ENCODE measurements at places on chromosomes 5 and 9.

GRCh38 chr5:178351221-178352034, 118.8 kb upstream of the PHYKPL start:
- no peak for DNase-seq

- DNase-seq: no peak
These were observed 5.9 kb downstream of the ABCA2 start for GRCh38 chr9:137021979-137022661.

GRCh38 chr9:70049672-70050271, 6.1 kb downstream of the MAMDC2 start:
- DNase-seq: no peak

- DNase-seq: no peak
These were observed 188.7 kb downstream of the HSPA4 start for GRCh38 chr5:133240425-133241091.

- no peak for DNase-seq
These were observed 89.7 kb downstream of the DAP start for GRCh38 chr5:10671041-10672008.

DNA sequence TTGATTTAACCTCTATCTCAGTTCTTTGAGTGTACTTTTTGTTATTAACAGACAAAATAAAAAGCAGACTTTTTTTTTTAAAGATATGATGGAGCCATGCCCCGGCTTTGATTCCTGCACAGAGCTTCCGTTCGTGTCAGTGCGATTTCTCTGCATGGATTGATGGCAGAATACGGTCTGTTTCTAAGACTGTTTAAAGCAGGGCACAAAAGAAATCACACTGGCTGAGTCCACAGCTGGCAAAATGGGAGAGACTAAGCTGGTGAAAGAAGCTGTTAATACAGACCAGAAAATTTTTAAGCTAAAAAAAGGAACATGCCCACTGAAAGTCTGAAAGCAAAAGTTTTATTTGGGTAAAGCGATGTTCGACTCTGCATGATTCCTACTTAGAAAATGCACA, 501.4 kb upstream of the WWC1 start:
- DNase-seq: no peak

DNA sequence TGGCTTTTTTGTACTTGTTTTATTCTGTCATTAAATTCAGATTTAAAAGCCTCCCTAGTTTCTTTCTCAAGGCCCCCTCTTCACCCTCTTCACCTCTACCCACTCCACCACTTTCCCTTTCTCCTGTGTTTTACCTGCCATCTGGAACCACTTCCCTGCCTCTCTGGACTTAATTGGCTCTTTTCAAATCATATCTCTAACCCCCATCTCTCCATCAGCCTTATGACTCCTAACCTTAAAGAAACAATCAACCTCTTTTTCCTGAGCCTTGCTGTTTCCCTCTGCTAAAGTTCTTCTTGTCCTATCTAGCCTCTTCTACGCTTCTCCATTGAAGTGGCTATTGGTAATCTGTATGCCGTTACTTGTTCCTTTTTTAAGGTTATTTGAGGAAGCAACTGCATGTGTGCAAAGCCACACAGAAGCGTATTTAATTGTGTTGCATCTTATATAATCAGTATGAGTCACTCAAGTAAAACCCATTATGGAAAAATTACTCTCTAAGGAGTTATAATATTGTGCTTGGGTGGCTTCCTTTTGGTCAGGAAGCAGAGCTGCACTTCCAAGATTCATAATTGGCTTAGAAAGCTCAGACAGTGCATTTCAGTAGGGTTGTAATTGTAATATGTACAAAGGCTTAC, 653.6 kb upstream of the ITGA1 start:
- no peak for DNase-seq

DNA sequence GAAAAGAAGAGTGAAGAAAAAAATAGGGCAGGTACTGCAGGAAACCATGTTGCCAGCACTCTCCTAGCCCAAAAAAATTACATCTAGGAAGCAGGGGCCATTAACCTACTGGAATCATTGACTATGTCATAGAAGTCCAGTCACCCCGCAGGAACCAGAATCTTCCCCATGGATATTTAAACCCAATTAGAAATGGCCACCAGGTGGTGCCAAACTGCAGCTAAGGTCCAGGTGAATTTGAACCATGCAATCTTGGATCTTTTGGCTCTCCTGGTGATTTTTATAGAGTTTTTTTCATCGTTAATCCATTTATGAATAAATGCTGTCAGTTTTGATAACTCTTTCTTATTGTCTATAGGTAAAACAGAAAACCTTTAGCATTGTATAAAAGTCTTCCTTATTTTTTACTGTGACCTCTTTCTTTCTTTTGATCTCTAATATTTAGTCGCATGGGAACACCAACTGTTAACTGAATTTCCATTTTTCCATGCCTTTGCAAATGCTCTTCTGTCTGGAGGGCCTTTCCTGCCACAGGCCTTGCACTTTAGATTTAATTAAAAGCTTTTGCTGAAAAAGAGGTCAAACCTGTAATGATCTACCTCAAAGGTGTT, 147.5 kb upstream of the FGF10 start:
- no peak for DNase-seq

GRCh38 chr9:7963026-7963425, 163.4 kb upstream of the DMAC1 start:
- no peak for DNase-seq

GRCh38 chr9:96383165-96383942, at the start of gene SLC35D2:
TSS of gene SLC35D2 (minus strand) at chr9:96383711. CDS start at chr9:96383634, 77 bp downstream.
- no peak for DNase-seq

DNA sequence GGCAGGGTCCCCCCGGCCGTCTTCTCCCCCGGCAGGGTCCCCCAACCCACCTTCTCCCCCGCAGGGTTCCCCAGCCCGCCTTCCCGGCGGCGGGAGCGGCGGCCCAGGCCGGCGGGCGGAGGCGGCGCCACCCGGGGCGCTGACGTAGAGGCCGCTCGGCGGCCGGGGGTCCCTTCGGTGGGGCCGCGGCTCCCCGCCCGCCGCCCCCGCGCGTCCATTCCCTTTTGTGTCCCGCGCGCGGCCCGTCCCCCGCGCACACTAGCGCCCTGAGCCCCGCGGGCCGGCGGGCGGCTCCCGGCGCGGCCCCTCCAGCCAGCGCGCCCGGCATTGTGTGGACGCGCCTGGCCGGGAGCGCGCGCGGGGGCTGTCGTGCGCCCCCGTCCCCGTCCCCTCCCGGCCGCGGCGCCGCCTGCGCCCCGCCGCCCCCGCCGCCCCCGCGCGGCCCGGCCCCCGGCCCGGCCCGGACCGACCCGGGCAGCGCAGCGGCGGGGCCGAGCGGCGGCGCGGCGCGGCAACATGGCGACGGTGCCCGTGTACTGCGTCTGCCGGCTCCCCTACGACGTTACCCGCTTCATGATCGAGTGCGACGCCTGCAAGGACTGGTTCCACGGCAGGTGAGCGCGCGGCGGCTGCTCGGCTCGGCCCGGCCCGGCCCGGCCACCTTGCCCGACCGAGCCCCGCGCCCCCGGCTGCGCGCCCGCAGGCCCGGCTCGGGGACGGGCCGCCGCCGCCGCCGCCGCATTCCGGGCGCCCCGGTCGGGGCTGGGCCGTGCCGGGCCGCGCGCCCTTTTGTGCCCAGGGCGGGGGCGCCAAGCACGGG, at the start of gene PHF2:
TSS of gene PHF2 (plus strand) at position 327 of the 820 bp plus-strand sequence. CDS start at position 517, 190 bp downstream.
- no peak for DNase-seq

DNA sequence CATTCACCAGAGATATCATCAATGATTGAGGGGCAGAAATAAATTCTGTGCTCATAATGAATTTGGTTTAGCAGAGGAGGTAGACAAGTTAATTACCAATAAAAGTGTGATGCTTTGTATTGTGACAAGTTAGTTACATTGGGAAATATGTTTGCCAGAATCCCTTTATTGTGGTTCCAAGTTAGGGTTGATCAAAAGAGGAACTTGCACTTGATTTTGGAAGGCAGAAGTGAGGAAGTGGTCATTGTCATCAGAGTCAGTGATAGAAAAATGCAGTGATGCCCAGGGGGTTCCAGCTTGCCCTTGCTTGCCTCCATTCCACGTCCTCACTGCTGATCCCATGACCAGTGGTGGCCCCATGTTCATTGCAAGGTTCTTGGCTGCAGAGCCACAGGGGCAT, 69.7 kb downstream of the SVEP1 start:
- no peak for DNase-seq

DNA sequence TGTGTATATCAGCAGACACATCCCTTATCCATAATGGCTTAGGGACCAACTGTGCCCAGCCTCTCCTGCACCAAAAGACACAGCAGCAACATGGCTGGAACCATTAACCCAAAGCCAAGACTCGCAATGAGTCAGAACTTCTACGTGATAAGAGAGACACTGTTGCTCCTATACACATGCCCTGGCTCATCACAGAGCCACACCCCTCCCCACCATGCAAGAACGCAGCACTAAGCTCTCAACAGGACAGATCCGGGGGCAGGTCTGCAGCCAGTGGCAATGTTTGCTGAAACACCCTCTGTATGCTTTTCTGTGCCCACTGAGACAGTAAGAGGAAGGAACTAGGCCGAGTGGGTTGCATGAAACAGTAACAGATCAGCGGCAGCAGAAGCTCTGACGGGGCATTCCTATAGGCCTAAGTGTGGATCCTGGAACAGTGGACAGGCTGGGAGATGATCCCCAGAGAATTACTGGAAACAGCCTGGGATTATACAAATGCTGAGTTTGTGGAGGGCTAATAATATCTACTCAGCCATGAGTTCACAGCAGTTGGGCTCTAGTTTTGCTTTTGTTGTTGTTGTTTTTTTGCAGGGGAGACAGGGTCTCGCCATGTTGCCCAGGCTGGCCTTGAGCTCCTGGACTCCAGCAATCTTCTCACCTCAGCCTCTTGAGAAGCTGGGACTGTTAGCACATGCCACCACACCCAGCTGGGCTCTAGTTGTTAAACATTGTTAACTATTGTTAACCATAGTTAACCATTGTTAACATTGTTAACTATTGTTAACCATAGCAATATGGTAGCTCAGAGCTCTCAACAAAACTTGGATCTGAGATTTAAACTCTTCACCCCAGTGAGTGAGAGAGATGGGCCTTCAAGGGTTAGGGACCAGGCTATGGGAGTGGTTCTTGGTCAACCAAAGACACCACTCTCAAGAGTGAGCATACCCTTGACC, 41.0 kb downstream of the B4GALT1 start:
- DNase-seq: no peak

DNA sequence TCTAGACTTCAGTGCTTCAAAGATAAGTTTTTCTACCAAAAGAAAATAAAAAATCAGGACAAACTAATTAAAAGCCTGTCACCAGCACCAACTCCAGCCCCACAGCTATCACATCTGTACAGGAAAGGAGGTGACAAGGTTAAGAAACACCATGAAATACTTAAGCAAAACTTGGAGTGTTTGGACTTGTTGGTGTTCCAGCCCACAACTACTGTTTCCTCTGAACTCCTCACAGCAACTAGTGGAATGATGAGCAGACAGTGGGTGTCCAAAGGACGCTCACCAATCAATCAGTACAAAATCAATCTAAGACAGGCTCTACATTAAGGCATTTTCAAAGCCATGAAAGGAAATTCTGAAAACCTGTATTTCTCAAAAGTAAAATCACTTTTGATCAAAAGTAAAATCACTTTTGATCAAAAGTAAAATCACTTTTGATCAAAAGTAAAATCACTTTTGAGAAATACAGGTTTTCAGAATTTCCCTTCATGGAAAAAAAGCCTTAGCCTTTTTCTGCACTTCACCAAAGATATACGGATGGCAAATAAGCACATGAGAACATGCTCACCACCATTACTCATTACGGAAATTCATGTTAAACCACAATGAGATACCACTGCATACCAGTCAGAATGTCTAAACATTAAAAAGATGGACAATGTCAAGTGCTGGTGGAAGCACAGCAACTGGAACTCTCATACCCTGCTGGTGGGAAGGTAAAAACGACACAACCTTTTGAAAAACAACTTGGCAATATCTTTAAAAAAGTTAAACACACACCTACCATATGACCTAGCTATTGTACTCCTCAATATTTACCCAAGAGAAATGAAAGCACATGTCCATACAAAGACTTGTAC, 79.7 kb downstream of the MED27 start:
- DNase-seq: no peak

DNA sequence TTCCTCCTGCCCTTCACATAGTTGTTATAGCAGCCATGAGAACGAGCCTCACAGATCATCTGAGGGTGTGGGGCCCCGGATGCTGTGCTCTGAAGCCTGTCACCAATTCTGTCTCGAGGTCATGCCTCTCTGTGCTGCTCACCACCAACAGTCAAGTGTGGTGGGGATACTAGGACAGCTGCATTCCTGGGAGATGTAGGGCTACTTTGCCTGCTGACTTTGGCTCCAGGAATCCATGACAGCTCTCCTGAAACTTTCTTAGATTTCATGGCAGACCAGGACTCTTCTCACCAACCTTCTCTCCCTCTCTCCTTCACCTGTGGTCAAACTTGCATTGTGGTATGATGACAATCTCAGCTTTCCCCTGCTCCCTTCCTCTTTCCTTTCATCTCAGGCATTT, 395.9 kb downstream of the PSAT1 start:
- DNase-seq: no peak

- DNase-seq: no peak
These were observed 21.6 kb downstream of the CCNJL start for GRCh38 chr5:160290751-160291150.

DNA sequence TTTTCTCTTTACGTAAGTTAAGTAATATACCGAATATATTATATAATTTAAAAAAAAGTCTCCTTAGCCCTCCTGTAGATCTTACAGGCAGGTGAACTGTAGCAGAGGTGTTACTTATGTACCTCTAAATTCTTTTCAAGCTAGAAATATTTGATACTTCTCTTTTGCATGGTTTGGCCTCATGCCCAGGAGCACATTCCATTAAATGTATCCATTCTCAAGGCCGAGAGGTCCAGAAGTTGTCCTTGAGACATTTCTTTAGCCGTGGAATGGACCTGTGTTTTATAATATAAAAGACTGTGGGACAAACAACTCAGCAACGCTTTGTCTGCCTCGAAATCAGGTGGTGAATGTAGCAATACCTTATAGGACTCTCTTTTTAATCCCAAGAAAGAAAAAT, 184.5 kb downstream of the TRIO start:
- DNase-seq: no peak

DNA sequence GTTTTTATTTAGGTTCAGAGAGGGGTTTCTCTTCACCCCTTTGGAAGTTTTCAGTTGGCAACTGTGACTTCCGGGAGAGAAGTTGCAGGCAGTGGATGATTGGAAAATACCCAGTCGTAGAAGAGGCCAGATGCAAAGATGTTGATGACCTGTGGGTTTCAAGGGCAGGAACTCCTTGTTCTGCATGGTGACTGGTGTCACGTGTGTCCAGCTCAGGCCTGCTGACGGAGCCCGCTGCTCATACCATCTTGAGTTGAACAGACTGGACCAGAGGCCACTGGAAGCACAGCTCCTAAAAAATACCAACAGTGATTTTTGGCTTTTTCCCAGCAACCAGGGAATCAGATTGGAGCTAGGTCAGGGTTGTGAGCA, 243.9 kb upstream of the KLF4 start:
- no peak for DNase-seq

DNA sequence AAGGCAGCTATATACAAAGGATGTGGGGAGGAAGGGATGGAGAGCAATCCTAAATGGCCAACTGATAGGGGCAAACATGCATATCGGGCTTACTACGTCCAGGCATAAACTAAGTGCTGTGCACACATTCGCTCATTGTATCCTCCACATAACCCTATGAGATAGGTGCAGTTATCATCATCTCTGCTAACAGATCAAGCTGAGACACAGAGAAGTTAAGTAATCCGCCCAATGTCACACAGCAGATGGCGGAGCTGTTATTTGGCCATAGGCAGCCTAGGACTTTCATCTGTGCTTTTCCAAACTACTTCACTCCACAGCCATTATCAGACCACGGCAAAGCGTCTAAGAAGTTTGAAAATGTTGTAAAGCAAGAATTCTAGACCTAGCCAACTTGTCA, 197.5 kb downstream of the RGS3 start:
- no peak for DNase-seq

- DNase-seq: no peak
These were observed 21.0 kb upstream of the HAND1 start for GRCh38 chr5:154498994-154499393.

All from KG1 (cell line).